Stimulated activated CD4-positive, alpha-beta T cell treated with anti-CD3 and anti-CD28 coated beads, Interleukin-1b, Interleukin-23, amount 100 ng/mL, for 1 hour (primary cell): ENCODE measurements at places on chromosomes 12 and 14.

GRCh38 chr14:90742729-90743128 lies 73.5 kb downstream of the TTC7B start:
- no peak for DNase-seq

DNA sequence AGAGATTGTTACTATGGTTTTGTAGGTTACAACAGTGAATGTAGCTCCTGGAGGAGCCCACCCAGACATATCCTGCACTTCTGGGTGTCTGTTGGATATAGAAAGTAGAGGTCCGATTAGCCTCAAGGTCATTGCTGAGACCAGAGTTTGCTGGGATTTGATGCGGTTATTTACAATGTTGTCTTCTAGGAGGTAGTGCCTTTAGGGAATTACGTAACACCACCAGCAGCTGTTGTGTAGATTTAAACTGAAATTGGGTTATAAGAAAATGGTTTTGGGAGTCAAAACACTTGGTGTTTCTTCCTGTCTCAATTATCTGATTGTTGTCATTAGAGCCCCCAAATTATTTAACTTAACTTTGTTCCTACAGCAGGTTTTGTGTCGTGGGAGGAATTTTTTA lies 225.3 kb upstream of the PELI2 start:
- no peak for DNase-seq

- DNase-seq: no peak
These were observed 53.2 kb downstream of the DACT1 start for GRCh38 chr14:58690801-58691516.

GRCh38 chr12:97151481-97151880 lies 244.4 kb downstream of the NEDD1 start:
- no peak for DNase-seq

GRCh38 chr14:76936483-76936882 lies 92.0 kb downstream of the IRF2BPL start:
- no peak for DNase-seq

DNA sequence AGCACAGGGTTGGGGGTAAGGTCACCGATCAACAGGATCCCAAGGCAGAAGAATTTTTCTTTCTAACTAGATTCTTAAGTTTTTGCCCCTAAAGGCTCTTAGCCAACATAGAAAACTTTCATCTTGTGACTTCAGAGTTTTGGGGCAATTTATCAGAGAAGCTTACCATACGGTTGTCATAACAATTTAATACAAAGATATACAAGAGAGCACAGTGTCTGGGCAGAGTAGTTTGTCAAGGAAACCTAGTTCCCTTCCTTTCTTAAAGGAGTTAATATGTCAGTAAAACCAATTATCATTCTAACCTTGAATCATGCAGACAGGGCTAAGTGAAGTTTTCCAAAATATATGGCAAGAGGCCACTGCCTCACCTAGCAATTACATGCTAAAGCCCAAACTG lies 18.4 kb downstream of the NR2C1 start:
- no peak for DNase-seq

- no peak for DNase-seq
These were observed 1.1 kb downstream of the CLMN start for GRCh38 chr14:95318399-95319311.

- DNase-seq: no peak
These were observed 4.7 kb upstream of the CPNE6 start for GRCh38 chr14:24066496-24067132.

DNA sequence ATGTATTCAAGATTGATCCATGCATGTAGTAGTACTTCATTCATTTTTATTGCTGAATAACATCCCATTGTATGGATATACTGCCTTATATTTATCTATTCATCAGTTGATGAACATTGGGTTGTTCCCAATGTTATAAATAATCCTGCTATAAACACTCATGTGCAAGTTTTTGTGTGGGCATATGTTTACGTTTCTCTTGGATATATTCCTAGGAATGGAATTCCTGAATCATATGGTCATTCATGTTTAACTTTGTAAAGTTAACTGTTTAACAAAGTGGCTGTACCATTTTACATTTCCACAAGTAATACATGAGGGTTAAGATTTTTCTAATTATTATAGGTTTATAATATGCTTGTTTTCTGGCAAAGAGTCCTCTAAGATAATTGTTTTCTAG lies 1568.2 kb upstream of the SEL1L start:
- DNase-seq: no peak

DNA sequence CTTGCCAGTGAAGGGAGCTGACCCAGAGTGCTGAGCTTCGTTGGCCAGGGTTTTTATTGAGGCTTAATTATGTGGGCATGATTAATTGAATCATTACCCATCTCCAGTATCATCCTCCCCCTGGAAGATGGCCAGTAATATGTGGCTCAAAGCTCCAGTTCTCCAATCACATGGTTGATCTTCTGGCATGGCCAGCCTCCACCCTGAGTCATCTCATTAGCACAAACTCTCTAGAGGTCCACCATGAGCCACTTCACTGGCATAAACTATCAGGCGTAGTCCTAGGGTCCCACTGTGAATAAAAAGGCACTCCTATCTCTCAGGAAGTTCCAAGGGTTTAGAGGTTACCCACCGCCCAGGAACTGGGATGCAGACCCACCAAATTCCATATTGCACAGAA lies 135.0 kb downstream of the ANO6 start:
- no peak for DNase-seq

- DNase-seq: no peak
These were observed 57.5 kb upstream of the GARIN2 start for GRCh38 chr14:67131691-67132090.

DNA sequence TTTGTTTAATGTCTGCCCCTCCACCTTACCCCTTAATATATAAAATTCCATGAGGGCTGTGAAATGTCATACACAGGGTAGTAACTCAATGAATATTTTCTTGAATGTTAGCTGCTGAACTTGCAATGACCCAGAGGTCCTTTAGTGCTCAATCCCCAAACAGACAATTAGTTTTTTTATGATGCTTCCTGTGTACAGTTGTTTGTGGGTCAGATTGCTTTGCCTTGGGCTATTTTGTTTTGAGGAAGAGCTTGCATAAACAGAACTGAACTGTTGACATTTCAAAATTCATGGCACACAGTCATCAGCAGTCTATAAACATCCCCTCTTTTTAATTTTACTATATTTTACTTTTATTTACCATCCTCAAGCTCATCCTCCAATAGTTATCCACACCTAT lies 820.5 kb upstream of the SEL1L start:
- DNase-seq: no peak

DNA sequence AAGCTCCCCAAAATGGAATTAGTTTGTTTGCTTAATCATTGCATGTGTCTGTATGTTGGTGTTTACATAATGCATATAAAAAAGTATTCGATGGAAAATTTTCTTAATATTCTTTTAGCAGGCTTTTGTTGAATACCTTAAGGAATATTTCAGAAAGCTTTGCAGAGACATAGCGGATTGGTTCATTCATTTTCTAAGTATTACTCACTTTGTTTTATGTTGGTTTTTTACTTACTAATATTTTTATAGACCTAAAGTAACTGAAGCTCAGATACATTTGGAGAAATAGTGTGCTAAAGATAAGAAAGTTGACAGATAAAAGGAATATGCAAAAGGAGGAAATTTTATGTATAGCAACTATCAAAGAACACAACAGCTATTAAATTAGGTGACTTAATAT lies 191.0 kb downstream of the ERC1 start:
- no peak for DNase-seq

GRCh38 chr12:46699986-46700385 lies 125.8 kb downstream of the SLC38A4 start:
- DNase-seq: no peak

- no peak for DNase-seq
These were observed 44.1 kb upstream of the AMN start for GRCh38 chr14:102878174-102878969.

GRCh38 chr14:99035268-99035667 lies 236.7 kb downstream of the BCL11B start:
- DNase-seq: no peak

DNA sequence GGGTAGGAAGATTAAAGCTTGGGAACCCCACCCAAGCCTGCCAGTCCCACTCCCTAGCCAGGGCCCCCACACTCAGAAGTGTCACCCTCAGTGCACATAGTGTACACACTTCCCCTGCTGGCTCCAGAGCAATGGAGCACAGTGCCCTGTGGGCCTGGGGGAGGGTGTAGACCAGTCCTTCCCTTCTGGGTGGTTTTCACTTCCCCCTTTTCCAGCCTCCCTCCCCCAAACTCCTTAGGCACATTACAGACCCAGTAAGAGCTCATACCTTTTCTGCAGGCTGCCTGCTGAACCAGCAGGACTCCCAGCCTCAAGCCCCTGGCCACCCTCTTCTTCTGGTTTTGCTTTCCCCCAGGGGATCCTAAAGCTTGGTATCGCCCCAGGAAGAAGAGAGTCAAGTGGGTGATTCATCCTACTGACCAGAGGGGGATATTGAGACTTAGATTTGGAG lies at the start of gene ZNF385A:
Gene ZNF385A (minus strand): TSS at position 143 of the 451 bp plus-strand sequence. CDS start 219 bp downstream, outside the sequence.
- DNase-seq: no peak

DNA sequence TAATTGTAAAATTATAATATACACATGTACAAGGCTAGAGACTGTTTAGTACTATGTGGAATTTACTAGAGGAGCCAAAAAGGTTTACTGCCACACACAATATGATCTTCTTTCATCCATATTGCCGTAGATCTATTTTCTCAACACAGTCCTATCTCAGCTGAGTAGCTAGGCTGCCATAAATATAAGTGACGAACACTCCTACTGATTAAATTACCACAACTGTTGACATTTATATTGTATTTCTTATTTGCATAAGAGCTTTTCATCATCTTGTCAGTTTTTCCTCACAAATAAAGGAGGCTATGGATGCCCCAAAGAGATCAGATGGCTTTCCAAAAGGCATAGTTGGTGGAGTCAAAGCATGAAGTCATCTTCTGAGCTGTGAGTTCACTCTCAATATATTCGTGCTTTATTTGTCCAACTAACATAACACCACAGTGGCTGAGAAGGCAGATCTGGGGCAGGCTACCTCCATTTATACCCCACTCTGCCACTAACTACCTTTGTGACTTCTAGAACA lies 78.6 kb downstream of the CCDC59 start:
- no peak for DNase-seq

DNA sequence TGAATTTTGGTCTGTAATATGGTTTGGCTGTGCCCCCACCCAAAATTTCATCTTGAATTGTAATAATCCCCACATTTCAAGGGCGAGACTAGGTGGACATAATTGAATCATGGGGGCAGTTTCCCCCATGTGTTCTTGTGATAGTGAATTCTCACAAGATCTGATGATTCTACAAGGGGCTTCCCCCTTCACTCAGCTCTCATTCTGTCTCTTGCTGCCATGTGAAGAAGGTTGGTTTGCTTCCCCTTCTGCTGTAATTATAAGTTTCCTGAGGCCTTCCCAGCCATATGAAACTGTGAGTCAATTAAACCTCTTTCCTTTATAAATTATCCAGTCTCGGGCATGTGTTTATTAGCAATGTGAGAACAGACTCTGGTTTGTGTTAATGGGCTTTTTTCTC lies 5.9 kb downstream of the LRRC9 start:
- DNase-seq: no peak

DNA sequence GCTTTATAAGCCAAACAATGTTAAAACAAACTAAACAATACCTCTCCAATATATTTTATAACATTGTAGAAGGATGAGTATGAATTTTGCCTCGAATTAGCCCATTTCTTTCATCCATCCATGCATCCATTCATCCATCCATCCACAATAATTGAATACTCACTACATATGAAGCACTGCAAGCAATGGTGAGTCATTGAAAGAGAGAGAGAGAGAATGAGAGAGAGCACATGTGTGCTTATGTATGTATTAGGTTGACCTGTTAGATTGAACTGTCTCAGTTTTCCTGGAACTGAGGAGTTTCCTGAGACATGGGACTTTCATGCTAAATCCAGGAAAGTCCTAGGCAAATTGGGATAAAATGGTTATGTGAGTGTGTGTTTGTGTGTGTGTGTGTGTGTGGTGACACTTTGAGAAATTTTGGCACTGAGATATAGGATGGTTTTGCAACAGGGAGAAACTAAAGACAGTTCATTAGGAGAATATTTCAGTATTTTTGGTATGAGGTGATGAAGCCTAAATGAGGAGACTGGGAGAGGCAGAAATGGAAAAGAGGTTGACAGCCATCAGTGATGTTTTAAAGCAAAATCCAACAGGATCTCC lies 98.4 kb downstream of the C12orf75 start:
- no peak for DNase-seq

DNA sequence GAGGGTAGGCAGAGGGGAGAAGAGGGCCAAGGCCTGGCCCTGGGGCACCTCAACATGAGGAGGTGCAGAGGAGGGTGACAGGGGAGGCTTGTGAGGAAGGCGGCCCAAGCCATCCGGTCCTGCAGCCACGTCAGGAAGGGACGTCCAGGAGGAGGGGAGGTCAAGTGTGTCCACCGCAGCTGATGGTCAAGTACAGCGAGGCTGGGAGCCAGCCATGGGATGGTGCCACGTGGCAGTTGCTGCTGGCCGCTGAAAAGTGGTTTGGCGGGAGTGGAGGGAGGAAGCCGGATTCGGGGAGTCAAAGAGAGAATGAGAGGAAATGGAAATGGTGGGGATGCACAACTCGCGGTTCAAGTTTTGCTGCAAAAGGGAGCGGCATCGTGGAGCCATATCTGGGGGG lies 41.2 kb downstream of the PRIMA1 start:
- DNase-seq: no peak

- DNase-seq: no peak
These were observed 97.4 kb downstream of the RFLNA start for GRCh38 chr12:124392271-124392666.

DNA sequence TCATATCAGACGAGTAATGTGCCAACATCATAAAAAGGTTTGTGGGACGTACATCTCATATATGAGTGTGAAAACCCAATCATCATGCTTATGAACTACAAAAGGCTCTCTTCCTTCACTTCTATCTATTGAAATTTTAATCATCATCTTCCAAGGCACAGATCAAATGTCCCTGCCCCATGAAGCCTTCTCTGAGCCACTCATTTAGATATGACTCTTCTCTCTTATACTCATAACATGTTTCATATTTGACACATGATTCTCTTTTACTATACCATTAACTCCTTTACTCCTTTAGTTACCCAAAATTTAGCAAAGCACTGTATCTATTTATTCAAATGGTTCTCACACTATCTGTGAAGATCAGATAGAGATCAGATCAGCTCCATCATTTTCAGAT lies 22.2 kb downstream of the RALGAPA1 start:
- DNase-seq: no peak
